ENCODE measurements at places on chromosomes 5 and 9.

DNA sequence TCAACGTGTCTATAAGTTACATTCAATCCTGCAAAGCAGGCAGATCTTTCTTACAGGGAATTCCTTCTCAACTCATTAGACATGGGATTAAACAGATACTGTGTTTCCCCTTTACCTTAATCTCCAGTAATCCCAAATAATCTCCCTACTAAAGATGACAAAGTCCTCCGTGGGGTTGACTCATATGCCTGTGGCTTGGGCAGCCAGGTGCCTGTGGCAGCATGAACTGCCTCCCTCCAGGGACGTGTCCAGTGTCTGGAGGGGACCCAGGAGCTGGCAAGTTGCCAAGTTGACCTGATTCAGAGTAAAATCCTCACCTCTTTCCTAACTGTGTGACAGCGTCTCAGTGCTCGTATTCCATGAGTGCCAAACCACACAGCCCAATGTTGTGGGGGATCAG is 94.6 kb upstream of the PTCH1 start:
- DNase-seq = no peak

DNA sequence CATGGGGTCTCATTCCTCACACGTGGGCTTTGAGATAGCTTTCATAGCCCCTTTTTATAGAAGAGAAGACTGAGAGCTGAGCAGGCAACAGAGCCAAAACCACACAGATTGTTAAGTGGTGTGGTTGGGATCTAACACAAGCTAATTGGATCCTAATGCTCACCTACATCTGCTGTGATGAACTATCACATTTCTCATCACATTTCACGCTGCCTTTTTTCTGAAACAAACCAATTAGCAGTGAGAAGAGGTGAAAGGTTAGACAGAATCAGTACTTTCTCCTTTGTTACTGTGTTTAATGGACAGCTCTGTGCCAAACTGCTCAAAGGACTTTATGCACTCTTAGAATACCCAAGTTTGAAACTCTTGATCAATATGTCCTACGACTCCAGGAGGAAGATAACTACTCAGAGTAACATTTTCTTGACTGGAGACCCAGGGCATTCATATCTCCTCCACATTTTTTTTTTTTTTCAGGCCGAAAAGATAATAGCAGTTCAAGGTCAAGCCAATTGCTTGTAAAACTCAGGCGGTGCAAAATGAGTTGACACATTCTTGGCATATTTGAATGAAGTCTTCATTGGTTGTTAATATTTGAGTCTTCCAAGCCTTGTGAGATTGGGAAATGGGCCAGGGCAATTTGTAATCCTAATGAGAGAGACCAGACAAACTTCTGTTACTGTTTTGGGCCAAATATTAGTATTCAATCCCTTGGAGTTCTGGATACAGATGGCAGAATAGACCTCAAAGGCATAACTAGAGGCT is 138.4 kb downstream of the KCTD16 start:
- no peak for DNase-seq

DNA sequence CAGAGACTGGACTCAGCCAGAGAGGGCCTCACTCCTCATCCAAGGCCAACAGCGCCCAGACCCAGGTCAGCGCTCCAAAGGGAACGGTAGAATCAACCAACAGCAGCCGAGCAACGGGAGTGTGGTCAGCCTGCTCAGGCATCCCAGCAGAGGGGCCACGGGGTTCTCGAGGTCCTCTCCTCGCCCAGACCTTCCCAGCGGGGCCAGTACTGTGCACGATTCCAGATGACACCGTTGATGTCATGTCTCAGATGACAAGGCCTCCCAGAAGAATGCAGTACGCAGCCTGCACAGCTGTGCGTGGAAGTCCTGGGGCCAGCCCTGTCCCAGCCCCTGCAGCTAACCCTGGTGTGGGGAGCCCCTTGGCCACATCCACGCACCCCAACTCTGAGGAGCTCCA is 141.0 kb upstream of the PPP1R26 start:
- peak; percentile 2 for DNase-seq

- no peak for DNase-seq
Observed at GRCh38 chr5:84725946-84726570, 341.4 kb upstream of the EDIL3 start.

GRCh38 chr9:35464141-35465025 is 25.5 kb upstream of the RUSC2 start:
- DNase-seq = no peak
